ENCODE measurements at places on chromosomes 1 and 21. TPM values are rescaled to one million over a fixed set of nuclear protein-coding genes. Genes with fewer than 3 reads are reported as not detected.

DNA sequence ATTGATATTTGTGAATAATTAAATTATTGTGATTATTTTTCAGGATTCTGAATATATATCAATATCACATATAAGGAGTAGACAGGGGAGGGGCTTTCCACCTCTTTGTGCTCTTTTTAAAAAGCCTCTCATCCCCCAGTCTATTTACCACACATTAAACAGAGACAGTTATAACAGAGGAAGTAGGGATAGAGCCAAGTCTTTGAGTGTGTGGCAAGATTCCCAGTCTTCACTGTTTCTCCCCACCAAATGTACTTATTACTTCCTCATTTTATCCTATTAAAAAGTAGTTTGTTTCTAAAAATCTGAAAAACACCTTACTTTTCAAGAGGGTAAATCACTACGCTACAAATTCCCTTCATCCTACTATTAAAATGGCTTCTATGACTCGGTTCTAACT is 46.7 kb downstream of the EPS15 start:
- no peak overlapping the region for H3K4me3 ChIP-seq
- no peaks in the 10 kb centered on the region for H3K4me1 ChIP-seq
- H3K36me3 ChIP-seq: no peaks in the 10 kb centered on the region

GRCh38 chr21:36703626-36704280 is 4.8 kb downstream of the SIM2 start:
- no peak for DNase-seq
- H3K36me3 ChIP-seq: no peaks in the 10 kb centered on the region
- no peak overlapping the region for H3K27ac ChIP-seq
- H3K4me1 ChIP-seq: peaks cover 58% of the 10 kb centered on the region
- no peak overlapping the region for H3K4me3 ChIP-seq
- peaks cover 100% of the 10 kb centered on the region for H3K27me3 ChIP-seq

DNA sequence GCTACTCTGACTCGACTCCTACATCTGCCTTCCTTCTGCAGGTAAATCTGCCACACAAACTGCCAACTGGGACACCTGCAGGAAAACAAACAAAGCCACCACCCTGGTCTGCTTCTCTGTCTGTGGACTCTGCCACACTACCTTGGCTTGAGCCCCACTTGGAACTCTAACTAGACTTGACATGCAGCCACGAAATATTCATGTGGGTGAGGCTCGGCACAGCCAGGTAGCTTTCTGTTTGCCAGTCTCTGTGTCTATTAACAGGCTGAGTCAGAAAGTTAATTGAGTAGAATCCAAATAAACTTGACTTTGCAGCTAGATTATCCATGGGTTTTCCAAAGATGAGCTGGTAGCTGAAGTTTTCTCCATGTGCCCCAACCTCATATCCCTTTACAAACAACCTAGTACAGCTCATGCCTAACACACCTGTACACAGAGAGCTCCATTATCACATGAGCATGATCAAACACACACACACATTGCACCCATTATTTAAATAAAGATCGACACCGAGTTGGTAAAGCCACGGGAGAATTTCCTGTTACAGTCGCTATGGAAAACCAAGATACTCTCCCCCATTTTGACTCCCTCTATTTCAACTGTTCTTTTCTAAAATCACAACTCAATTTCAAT is 808 bp downstream of the C1orf116 start:
- no peaks in the 10 kb centered on the region for H3K27me3 ChIP-seq
- DNase-seq: no peak
- no peaks in the 10 kb centered on the region for H3K36me3 ChIP-seq
- no peak overlapping the region for H3K27ac ChIP-seq
- peaks cover 18% of the 10 kb centered on the region for H3K4me1 ChIP-seq

DNA sequence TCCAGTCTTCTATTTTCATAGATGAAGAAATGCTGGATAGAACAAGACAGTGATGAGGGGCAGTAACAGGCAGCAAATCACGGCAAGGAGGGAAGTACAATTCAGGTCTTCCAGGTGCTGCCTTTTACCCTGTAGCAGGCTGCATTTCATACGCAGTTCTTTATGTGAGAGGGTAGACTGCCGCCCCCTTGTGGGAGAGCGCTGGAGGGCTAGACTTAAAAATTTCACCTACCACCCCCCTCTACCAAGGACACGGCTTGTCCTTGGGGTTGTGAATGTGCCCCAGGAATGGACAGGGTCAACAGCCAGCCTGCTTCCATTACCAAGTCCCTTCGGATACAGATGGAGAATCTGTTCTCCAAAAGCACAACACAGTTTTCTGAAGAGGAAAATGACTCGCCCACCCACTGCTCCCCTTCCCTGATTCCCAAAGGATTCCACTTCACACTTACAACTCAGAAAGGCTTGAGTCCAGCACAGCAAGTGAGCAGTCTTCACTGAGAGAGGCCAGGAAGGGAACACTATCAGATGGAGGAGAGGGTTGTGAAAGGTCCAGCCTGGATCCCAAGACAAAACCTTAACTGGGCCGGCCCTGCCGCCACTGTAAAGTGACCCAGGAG is 7.4 kb downstream of the WDR77 start:
- no peak overlapping the region for H3K4me3 ChIP-seq
- no peaks in the 10 kb centered on the region for H3K27me3 ChIP-seq
- H3K27ac ChIP-seq: no peak overlapping the region
- H3K36me3 ChIP-seq: peaks cover 6% of the 10 kb centered on the region
- H3K4me1 ChIP-seq: no peaks in the 10 kb centered on the region

DNA sequence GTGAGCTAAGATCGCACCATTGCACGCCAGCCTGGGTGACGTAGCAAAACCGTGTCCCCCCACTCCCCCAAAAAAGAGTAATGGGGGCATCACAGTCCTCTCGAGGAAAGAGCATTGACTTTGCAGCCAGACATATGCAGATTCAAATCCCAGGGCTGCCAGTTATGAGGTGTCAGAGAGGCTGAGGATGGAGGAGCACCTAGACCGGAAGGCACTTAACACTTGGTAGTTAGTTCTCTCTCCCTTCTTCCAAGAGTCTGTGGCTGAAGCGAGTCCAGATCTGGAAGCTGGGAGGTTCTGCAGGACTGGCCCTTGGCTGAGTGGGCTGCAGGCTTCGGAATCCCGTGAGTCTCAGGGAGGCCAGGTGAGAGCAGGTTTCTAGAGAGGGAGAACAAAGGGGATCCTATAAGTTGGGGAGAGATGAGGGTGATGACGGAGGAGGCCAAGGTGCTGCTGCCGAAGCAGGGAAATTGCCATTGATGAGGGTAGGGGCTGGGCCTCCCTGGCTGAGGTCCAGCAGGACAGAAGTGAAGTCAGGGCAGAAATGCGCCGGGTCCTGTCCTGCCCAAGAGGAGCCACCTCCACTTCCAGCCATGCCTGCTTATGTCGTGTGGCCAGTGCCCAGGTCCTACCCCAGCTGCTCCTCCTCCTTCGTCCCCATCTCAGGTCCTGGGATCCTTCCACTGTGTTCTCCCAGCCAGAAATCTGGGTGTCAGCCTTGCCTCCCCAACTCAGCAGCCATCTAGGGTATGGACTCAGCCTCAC is 13.3 kb upstream of the SPOCD1 start:
- no peak for DNase-seq
- H3K36me3 ChIP-seq: no peaks in the 10 kb centered on the region
- H3K4me3 ChIP-seq: no peak overlapping the region
- H3K4me1 ChIP-seq: no peaks in the 10 kb centered on the region
- H3K27ac ChIP-seq: no peak overlapping the region
- no peaks in the 10 kb centered on the region for H3K27me3 ChIP-seq

DNA sequence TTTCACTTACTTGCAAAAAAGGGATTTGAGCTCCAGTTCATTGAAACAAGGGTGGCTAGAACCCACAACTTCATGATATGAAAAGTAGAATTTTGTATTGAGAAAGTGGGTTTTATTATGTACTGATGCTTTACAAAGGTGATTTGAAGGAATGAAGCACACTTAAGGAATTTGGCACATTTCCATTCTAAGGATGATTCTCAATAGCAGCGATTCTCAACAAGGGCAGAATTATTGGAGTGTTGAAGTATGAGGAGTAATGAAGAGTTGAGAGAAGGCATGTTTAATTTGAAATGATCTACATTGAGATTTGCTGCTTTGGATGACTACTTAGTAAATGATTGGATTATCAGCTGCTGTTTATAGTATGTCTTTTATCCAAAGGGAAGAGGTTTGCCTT is 54.7 kb downstream of the FNBP1L start:
- peak overlapping the region; percentile 4 for H3K27ac ChIP-seq
- peaks cover 16% of the 10 kb centered on the region for H3K36me3 ChIP-seq
- H3K4me3 ChIP-seq: no peak overlapping the region
- DNase-seq: no peak
- no peaks in the 10 kb centered on the region for H3K4me1 ChIP-seq
- no peaks in the 10 kb centered on the region for H3K27me3 ChIP-seq

GRCh38 chr1:47944561-47944960 is 52.6 kb downstream of the TRABD2B start:
- no peak for DNase-seq
- no peaks in the 10 kb centered on the region for H3K27me3 ChIP-seq
- no peaks in the 10 kb centered on the region for H3K36me3 ChIP-seq
- H3K4me1 ChIP-seq: no peaks in the 10 kb centered on the region

DNA sequence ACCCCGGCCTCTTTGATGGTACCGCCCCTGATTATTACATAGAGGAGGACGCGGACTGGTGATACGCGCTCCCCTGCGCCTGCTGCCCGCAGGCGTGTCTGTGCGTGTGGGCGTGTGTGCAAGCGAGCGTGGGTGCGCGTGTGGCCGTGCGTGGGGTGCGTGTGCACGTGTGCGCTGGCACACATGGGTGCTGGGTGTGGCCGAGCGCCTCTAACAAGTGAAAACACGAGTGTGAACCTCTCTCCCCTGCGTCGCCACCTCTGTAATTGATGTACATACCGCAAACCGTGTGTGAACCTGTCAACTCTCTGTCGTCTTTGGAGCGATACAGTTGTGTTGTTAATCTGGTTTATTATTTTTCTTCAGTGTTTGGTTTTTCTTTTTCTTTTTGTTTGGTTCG is 87.8 kb upstream of the TMEM51 start:
- H3K4me1 ChIP-seq: no peaks in the 10 kb centered on the region
- no peaks in the 10 kb centered on the region for H3K36me3 ChIP-seq
- no peak overlapping the region for H3K4me3 ChIP-seq
- H3K27ac ChIP-seq: no peak overlapping the region
- DNase-seq: no peak
- no peaks in the 10 kb centered on the region for H3K27me3 ChIP-seq

DNA sequence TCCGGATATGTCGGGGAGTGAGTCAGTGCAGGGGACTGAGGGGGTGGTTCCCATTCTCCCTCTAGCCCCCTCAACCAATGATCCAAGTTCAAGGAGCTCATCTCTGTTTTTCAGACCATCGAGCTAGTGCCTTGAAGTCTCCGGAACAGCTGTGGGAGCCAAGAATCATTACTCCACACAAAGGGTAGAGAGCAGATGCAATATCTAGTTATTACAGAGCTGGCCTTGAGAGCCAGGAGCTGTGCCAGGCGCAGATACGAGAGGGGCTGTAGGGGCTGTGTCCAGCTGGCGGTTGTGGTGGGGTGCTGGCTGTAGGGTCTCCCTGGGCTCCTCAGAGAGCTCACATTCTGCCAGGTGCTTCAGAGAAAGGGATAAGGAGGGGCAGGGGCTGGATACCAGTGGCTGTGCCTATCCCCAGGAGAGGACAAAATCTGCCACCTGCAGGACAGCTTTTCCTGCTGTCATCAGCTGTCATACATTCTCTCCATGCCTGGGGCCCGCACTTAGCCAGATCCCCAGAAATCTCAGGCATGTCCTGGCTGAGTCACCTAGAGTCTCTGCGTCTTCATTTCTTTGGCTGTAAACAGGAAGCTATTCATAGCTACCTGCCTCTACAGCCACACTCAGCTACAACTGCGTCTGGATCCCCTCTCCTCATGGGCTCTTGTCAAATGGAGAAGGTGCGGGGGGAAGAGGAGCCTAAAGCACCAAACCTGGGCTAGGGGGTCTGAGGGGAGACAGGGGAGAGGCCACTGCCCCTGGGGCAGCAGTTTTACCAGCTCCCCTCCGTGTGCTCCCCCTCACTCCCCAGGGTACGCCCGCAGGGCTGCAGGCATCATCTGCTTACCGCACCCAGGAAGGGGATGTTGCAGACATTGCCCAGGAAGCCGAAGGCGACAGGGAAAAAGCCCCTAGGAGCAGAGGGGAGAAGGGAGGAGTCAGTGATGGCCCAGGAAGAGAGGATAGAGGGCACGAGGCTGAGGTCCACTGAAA is 2.4 kb upstream of the KISS1 start:
- no peaks in the 10 kb centered on the region for H3K36me3 ChIP-seq
- no peaks in the 10 kb centered on the region for H3K27me3 ChIP-seq
- H3K4me1 ChIP-seq: no peaks in the 10 kb centered on the region
- DNase-seq: peak; percentile 30
- H3K27ac ChIP-seq: no peak overlapping the region
- no peak overlapping the region for H3K4me3 ChIP-seq

Gene PADI2
- 1.4 TPM for total RNA-seq

Gene KIF21B
- 6.4 TPM for total RNA-seq
